Uterus (tissue), 4 donors: ENCODE measurements at places on chromosomes 1 and 21.

GRCh38 chr1:23867542-23867894 is 572 bp downstream of the FUCA1 start:
- no peak for DNase-seq

DNA sequence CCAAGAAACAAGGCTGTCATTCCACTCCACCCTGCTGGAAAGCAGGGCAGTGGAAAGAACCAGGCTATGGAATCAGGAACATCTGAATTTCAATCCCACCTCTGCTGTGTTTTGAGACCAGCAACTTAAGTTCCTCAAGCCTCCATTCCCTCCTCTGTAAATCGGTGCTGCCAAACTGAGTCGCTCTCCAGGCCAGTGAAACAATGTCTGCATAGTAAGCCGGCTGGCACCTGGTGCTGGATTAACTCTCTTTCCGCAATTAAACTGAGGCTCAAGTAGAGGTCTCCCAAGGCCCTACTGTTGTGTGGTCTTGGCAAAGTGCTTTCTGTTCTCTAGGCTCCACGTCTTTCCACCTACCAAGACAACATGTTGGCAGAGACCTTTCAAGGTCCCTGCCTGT is 65.3 kb downstream of the SSBP3 start:
- DNase-seq: no peak

GRCh38 chr1:44101328-44101727 is 17.3 kb upstream of the KLF17 start:
- DNase-seq: no peak

- DNase-seq: peak; percentile 66
Measured at GRCh38 chr1:226002667-226003501, 3.7 kb upstream of the SDE2 start.

DNA sequence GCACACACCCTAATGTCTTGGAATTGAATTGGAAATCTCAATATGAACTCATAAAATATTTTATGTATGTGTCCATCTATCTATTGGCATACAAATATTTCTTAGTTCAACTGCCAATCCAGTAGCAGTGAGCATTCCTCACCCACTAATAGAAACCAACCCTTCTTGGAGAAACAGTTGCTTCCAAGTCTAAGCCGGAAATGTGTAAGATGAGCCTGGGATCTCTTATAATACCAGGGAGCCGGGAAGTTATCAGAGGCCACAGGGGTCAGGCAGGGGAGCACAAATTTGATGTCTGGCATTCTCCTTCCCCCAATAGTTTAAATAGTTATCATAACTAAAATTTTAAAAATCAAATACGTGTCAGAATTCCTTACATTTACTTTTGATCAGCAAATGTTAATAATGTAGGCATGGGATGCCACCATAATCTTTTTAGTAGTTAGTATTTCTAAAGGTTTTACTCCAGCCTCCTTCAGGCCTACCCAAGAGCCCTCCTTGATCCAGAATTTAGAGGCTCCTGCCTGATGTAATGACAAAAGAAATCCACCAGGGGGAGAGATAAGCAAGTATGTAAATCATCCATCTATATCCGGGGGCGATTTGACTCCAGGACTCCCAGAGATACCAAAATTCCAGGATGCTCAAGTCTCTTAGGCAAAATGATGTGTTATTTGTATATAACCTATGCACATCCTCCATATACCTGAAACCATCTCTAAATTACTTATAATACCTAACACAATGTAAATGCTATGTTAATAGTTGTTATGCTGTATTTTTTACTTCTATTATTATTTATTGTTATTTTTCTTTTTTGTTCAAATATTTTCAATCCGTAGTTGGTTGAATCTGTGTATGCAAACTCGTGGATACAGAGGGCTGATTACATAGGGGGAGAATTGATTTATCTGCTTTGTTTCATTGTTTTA is 218.7 kb upstream of the COA6 start:
- no peak for DNase-seq

DNA sequence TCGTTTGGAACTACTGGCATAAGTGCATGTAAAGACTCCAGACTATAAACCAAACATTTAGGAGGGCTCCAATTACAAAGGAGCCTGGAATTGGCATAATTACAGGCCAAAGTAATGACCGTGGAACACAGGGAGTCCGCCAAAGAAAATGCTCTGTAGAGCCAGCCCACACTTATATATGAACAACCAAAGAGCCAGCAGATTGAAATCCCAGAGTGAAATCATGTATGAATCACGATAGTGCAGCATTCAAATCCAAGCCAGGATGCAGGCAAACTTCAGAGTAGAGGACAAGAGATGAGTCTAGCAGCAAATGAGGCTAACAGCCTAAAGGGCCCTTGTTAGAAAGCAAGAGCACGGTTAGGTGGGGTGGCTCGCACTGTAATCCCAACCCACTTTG is 13.1 kb downstream of the VPS26C start:
- no peak for DNase-seq

- DNase-seq: no peak
Measured at GRCh38 chr1:185155600-185156287, 1.0 kb downstream of the TRMT1L start.

DNA sequence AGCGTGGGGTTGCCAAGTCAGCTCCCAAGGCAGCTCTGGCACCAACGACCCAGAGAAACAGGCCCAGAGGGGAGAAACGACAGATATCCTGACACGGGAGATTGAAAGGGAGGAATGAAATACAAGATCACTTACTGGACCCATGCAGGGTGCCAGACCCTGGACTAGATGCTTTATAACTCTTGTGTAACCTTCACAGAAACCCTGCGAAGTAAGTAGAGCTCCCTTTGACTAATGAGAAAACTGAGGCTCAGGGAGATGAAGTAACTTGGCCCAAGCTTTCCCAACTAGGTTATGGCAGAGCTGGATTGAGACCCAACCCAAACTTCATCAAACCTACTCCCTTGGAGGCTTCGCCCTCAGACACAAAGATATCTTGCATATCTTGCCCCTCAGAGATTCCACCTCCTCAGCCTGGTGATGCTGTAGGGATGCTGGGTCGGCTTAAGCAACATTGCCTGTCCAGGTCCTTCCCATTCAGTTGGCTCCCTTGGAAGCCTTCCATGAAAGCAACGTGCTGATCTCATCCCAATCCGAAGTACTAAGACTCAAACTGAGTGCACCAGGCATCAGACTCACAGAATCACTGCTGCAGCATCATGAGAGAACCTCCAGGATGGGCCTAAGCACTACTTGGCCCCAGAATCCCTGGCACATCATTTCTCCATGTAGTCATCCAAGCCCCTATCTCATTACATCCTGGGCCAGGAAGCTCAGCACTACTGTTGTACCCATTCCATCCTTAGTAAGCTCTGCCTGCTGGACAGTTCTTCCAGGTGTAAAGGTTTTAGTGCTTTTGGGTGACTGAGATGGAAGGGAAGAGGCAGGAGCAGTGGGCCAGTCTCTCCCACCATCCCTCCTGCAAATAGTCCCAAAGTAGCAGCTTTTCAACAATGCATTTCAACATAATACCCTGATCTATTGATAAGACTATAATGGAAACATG is 1.1 kb upstream of the IGSF9 start:
- no peak for DNase-seq

- no peak for DNase-seq
Measured at GRCh38 chr1:63920154-63921117, 146.6 kb downstream of the ROR1 start.

- no peak for DNase-seq
Measured at GRCh38 chr1:184698016-184698415, 56.6 kb downstream of the EDEM3 start.

DNA sequence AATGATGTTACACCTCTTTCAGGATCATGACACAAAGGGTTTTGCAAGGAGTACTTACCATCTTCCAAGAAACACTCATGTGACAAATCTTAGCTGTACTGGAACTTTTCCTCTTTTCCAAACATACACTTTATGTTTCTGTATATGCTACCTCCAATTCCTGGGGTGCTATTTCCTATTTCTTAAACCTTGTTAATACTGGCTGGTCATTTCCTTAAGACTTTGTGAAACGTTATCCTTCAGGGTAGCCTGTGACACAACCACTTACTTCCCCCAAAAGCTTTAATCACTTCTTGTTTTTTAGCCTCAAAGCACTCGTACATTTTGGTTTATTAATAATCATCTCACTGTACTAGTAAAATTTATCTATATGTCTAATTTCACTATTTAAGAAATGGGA is 39.4 kb downstream of the OR10Z1 start:
- no peak for DNase-seq

GRCh38 chr1:221687836-221688487 is 53.9 kb downstream of the DUSP10 start:
- no peak for DNase-seq

GRCh38 chr1:11176081-11176706 is 13.0 kb upstream of the ANGPTL7 start:
- no peak for DNase-seq

DNA sequence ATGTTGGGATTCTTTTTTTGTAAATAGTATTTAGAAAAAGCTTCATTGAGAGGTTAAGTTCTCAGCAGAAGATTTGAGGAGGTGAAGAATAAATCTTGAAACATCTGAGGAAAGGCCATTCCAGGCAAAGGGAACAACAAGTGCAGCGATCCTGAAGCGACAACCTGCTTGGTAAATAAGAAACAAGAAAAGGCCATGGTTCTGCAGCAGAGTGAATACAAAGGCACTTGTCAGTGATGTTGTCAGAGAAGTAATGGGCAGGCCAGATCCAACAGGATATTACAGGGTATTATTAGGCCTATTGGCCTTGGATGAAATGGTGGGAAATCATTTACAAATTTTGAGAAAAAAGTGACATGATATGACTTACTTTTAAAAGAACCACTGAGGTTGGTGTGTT is 960.0 kb downstream of the PLA2G4A start:
- DNase-seq: no peak

DNA sequence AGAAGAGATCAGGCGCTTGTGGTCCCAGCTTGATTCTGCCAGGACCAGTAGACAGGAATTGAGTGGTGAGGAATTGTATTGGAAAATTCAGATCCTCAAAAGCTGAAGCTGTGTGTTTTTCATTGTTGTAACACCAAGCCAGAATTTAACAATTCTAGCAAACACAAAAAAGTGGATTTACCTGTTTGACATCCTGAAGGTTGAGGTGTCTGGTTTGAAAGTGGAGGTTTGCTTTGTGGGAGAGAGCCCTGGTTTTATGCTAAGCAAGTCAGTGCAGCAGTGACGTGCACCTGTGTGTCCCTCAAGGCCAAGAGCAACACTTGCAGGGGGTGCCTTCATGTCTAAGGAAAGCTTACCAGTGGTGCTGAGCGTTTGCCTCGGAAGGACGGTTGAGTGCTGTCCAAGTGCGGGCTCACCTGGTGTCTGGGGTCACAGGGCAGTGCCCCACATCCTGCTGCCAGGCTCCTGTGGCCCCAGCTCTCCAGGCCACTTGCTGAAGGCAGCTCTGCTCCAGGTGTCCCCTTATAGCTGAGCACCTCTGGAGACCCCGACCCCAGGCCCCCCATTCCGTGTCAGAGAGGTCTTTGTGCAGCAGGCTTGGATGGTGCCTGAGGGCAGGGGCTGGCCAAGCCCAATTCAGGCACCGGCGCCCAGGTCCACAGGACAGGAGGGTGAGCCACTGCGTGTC is 27.7 kb downstream of the PCNT start:
- DNase-seq: no peak

DNA sequence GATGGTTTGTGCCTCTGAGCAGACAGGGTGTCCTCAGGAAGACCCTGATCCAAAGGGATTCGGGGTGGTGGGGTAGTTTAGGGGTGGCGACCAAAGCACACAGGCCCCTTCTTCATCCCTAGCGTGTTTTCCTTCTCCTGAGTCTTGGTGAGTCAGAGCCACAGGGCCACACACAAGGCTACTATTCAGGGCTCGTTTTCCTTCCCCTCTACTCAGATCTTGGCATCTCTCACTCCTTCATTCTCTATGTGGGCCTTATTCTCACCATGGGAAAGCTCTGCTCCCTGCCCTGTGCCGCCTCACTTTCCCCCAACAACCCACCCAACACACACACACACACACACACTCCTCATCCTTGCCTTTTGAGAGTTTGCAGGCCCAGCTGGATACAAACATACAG is 43.6 kb upstream of the WNT2B start:
- DNase-seq: no peak

DNA sequence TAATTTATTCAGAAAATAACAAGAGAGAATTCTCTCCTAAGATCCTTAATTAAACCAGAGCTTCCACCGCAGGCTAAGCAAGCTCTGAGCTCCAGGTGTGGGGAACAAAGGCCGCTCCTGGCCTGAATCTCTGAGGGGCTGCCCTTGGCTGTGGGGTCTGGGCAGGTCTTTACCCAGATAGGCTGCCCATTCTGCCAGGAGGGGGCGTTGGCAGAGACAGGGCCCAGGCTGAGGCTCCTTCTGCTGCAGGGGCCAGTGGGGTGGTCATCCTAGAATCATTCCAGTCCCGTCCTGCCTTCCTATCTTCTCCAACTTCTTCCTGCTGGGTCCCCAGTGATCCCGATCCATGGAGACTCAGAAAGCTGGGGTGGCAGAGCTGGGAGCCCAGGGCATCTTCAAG is 82.9 kb upstream of the POU3F1 start:
- DNase-seq: no peak

DNA sequence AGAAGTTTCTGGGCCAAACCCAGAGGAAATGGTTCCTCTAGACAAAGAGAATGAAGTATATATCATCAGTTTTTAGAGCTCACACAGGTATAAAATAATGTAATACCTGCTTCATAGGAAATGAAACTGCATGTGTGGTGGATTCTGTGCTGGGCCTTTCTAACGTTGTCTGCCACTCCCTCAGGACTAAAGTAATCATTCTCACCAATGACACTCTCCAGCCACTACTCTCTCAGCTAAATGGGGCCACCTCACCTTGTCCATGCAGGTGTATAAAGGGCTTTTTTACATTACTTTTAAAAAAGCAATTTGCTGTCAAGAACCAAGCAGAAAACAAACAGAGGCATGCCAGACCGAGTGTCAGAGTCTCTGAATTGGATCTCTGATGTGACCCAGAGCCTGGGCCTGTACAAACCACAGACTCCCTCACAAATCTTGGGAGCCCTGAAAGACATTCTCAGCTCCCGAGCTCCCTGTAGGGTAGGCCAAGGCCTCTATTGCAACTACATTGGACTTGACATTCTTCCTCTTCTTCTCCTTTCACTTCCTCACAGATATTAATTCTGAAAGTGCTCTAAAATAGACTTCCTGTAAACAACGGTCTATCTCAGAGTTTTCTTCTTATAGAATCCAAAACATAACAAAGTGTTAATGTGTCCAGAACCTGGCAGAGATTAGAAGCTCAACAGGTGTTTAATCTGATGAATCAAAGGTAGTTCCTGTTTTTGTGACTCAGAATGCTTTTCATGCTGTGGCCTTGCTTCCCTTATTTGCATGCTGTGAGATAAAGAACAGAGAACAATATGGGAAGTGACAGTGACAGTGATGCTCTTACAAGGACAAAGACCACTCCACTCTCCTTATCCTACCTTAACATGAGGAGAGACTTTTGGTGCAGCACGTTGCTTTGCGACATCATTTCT is 8.6 kb downstream of the AIM2 start:
- DNase-seq: no peak

- no peak for DNase-seq
Measured at GRCh38 chr1:61961009-61961408, 218.7 kb downstream of the PATJ start.
